Epithelial cell of umbilical artery (primary cell): ENCODE measurements at places on chromosomes 5 and 9. TPM values are rescaled to one million over a fixed set of nuclear protein-coding genes. Genes with fewer than 3 reads are reported as not detected.

TRMO gene
- 15.3 and 17.3 TPM in 2 replicates for total RNA-seq

ABITRAM gene
- 3.2 and 3.9 TPM in 2 replicates for total RNA-seq

PRRX2 gene
- total RNA-seq: under 0.01 TPM in 1 of 2 replicates, not detected in the other

NUDT12 gene
- total RNA-seq: 1.3 and 5.6 TPM in 2 replicates

SLC34A3 gene
- not detected in 2 replicates for total RNA-seq
